NT2/D1 (cell line): ENCODE measurements at places on chromosomes 3 and 15.
A peak's percentile ranks its signal among the peaks of the same experiment; 100 is the strongest.

DNA sequence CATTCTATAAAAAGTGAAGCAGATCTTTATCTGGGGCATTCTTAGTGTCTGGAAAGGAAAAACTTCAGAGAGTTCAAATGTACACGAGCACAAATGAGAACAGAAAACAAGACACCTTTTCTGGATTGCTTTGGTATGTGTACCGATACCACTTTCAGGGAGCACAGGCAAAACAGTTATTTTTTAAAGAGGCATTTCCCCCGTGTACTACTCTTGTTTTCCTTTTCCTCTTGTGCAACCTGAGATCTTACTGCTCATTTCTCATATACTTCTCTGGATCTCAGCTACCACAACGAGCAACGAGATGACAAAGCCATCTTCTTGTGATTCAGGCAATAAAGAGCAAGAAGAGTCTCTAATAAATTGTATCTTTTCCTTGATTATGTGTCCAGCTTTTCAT lies 463.6 kb downstream of the SHQ1 start:
- no peak for DNase-seq

- DNase-seq, result no peak
These were observed 4.7 kb downstream of the LMAN1L start for GRCh38 chr15:74817370-74817737.

DNA sequence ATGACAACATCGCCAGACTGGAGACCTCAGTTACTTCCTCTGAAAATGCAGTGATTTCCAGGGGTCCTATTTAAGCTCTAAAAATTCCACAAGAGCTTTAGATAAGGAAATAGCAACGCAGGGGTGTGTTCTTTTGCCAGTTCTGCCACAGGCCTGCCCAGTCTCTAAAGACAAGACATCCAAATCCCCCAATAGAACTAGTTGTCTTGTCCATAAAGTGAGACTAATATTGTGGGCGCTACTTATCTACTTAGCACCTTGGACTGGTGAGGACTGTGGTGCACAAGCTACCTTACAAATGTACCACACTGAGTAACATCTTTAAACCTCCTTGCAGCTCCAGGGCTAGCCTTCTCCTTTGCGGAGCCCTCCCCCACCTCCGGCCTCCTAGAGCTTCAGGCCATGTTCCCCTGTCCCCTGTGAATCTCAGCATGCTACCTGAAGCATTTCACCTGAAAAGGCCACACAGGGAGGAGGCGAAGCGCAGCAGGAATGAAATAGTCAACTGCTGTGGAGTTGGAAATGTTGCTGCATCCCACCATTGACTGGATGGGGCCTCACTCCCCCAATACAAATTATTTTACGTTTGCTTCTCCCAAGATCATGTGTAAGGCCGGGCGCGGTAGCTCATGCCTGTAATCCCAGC lies 9.6 kb upstream of the LRRC2 start:
- DNase-seq, result no peak

- DNase-seq, result peak; percentile 70
These were observed 16.4 kb upstream of the SKIC8 start for GRCh38 chr15:78315686-78316282.

DNA sequence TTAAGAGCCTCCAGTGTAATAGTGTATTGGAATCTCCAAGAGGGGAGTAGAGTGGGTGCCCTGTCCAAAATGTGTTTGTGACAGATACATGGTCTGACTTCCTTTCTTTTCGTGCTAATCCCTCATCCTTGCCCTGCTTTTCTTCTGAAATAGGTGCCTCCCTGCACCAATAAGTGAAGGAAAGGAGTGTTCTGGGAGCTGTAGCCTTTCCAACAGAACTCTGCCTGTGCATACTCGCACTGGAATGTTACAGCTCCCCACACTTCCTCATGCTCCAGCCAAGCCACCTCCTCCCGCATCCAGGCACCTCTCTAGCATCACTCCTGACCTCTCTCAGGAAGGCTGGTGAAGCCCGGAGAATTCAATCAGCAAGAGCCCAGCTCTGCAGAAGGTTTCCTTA lies 478.0 kb downstream of the GABRG3 start:
- no peak for DNase-seq

- DNase-seq, result peak; percentile 23
These were observed 554.4 kb downstream of the IGSF11 start for GRCh38 chr3:118480101-118480860.

GRCh38 chr15:101068961-101069653 lies 149.9 kb downstream of the LRRK1 start:
- peak; percentile 100 for DNase-seq

GRCh38 chr3:196662711-196663571 lies 23.4 kb downstream of the NRROS start:
- DNase-seq, result no peak

GRCh38 chr15:69091654-69092053 lies 68.8 kb upstream of the GLCE start:
- DNase-seq, result no peak

GRCh38 chr3:168213920-168214319 lies 118.2 kb upstream of the GOLIM4 start:
- no peak for DNase-seq

- no peak for DNase-seq
These were observed 93.9 kb downstream of the EOMES start for GRCh38 chr3:27628026-27628750.

- no peak for DNase-seq
These were observed at the start of gene WNT7A for GRCh38 chr3:13879946-13880810. TSS of gene WNT7A (minus strand) at chr3:13880071. CDS start at chr3:13879816, 255 bp downstream.

- DNase-seq, result no peak
These were observed 6.8 kb downstream of the PLSCR1 start for GRCh38 chr3:146537603-146538002.

- no peak for DNase-seq
These were observed 81.3 kb downstream of the VGLL4 start for GRCh38 chr3:11562277-11562881.
